Astrocyte (in vitro differentiated cells and primary cell): ENCODE measurements at places on chromosomes 7 and 10. TPM values are rescaled to one million over a fixed set of nuclear protein-coding genes. Genes with fewer than 3 reads are reported as not detected.

- no peak for DNase-seq
- no peak overlapping the region for H3K27ac ChIP-seq
- peaks cover 7% of the 10 kb centered on the region for H3K27me3 ChIP-seq
- no peaks in the 10 kb centered on the region for H3K36me3 ChIP-seq
- peaks cover 3% of the 10 kb centered on the region for H3K4me1 ChIP-seq
These were observed 87.8 kb upstream of the PCBD1 start for GRCh38 chr10:70976063-70976695.

DNA sequence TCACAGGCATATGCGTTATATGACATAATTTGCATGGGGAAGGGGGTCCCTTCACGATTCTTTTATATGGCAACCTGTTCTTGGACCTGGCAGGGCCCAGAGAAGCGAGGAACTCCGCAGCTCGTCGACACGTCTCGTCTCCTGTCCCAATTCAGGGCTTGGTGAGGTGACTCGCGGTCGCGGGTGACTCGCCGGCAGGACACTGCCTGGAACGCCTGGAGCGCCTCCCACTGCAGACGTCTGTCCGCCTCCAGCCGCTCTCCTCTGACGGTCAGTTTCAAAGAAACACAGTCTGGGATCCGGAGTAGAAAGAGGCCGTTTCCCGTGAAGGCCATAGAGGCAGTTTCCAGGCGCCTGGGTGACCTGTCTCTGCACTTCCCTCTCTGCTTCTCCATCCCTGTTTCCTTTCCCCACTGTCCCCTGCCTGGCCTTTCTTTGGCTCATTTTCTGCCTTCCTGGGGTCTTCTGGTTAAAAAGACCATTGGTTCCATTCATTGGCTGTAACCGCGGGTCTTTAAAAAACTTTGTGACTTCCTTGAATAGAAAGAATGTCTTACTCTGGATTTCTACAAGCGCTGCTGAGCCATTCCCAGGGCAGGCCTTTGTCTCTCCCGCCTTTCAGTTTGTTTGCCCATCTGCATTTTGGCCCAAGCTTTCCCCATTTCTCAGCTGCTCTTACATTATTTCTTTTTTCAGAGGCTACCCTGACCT lies 1.2 kb downstream of the UPP1 start:
- peak overlapping the region; percentile 69 for H3K27ac ChIP-seq
- H3K27me3 ChIP-seq, result no peaks in the 10 kb centered on the region
- peaks cover 66% of the 10 kb centered on the region for H3K4me1 ChIP-seq
- peaks cover 2% of the 10 kb centered on the region for H3K36me3 ChIP-seq
- peak; percentile 46 for DNase-seq
- peak overlapping the region; percentile 72 for H3K4me3 ChIP-seq

DNA sequence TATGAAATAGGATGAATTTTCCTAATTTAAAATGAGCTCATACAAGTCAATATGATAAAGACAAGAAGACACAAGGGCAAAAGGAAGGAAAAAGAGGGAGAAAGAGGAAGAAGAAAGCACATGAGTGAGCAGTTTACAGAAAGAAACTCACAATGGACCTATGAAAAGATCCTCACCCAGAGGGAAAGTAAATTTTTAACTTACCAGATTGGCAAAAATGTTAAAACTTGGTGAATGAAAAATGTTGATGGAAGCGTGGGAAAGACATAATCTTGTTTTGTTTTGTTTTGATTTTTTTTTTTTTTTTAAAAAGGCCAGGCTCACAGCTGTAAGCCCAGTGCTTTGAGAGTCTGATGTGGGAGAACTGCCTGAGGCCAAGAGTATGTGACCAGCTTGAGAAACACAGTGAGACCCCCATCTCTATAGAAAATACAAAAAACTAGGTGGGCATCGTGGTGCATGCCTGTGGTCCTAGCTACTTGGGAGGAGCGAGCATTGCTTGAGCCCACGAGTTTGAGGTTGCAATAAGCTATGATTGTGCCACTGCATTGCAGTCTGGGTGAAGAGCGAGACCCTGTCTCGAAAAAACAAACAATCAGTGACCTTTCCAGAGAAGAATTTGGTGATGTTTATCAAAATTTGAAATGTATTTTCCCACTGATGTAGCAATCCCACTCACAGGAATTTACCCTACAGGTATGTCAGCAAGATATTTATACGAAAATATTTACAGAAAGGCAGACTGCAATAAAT lies 152.9 kb upstream of the ASAH2 start:
- no peak overlapping the region for H3K27ac ChIP-seq
- no peak overlapping the region for H3K4me3 ChIP-seq
- H3K27me3 ChIP-seq, result no peaks in the 10 kb centered on the region
- no peaks in the 10 kb centered on the region for H3K4me1 ChIP-seq

DNA sequence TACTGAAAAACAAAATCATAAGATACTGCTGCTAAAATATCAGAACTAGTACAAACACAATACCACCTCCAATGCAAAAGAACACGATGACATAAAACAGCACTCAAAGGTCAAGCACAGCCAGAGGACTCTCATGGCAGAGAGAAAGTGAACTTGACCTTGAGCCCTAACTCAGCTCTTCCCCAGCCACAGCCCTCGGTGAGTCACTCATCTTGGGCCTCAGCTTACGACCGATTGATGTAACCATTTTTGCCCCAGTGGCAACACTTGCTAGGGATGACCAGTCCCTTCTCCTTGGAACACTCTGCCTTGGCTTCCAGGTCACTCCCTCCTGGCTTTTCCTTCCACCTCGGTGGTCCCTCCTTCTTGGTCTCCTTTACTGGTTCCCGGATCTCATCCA lies 77.8 kb downstream of the JAZF1 start:
- DNase-seq, result peak; percentile 53
- H3K4me3 ChIP-seq, result no peak overlapping the region
- H3K36me3 ChIP-seq, result no peaks in the 10 kb centered on the region
- H3K27me3 ChIP-seq, result no peaks in the 10 kb centered on the region
- H3K4me1 ChIP-seq, result peaks cover 12% of the 10 kb centered on the region

Gene LLCFC1
- not detected in 2 replicates for total RNA-seq
